Stimulated activated CD8-positive, alpha-beta memory T cell treated with anti-CD3 and anti-CD28 coated beads, Interleukin-12 subunit alpha, Interleukin-12 subunit beta, amount 100 ng/mL, for 4 hours (primary cell): ENCODE measurements at places on chromosomes 4 and X.

DNA sequence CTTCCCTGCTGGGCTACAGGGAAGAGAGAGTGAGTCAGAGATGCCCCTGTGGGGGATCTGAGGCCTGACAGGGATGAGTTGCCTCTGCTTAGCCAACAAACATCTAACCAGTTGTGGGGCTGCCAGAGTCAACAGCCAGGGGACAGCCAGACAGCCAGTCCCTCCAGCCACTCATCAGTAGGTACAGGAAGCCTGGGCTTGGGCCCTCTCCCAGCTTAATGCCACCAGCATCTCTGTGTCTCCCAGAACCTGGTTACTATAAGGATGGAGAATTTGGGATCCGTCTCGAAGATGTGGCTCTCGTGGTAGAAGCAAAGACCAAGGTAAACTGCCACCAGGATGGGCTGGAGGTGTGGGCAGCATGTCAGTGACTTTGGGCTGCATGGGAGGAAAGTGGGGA lies 17.3 kb upstream of the SASH3 start:
- no peak for DNase-seq

GRCh38 chrX:1153940-1154339 lies 58.5 kb downstream of the CRLF2 start:
- DNase-seq: no peak

DNA sequence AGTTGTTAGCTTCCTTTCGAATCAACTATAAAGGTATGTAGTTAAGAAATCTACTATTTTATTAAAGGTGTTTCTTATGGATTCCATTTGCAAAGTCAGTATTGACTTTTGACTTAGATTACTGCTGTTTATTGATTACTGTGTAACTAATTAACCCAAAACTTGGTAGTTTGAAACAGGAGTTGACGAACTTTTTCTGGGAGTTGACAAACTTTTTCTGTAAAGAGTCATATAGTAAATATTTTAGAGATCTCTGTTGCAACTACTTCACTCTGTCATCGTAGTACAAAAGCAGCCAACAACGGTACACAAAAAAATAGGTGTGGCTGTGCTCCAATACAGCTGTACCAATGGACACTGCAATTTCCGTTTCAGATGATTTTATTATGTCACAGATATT lies 30.2 kb downstream of the AGA start:
- no peak for DNase-seq

GRCh38 chrX:108732630-108733321 lies 3.6 kb downstream of the IRS4 start:
- no peak for DNase-seq

DNA sequence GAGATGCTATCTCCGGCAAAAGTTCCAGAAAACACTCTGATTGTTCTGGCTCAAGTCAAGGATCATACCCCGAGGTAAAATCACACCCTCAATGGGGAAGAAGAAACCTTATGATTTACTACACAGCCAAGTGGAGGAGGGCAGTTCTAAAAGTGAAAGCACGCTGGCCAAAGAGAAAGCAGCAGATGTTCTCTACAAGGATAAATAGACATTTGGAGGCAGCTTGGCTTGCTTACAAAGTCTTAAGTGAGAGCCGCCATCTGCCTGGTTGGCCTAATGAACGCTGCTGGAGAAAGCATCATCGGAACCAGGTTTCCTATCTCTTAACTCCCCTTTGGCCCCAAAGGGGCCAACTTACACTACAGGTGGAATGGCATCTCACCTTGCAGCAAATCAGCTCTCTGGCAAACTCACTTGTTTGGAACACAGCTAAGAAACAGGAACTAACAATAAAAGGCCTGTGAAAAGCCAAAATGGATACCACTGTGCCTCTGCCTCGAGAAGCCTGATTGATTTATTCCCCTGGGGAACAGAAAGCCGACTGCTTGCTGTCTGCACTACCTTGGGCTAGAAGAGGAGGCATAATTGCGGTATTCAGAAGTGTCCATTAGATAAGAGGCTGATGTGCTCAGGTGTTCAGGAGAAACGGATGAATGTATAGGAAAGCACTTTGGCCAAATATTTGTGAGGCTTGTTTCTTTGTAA lies 22.8 kb downstream of the FRAS1 start:
- no peak for DNase-seq

DNA sequence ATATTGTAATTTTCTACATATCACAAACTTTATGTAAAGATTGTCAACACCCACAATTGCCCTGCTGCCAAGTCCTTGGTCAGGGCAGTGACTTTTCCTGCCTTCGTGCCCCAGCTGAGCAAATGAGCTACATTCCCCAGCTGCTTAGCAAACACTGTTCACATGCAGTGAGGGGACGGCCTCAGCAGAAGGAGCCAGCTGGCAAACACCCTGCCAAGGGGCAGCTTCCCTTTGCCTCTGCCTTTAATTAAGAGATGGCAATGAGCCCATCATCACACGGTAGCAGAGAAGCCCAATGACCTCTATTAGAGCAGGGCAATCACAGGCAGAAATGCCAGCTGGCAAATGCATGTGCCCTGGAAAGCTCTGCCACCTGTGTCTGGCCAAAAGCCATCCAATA lies 253.4 kb downstream of the EPHA5 start:
- no peak for DNase-seq

- DNase-seq: no peak
These were observed 39.6 kb downstream of the DKK2 start for GRCh38 chr4:106996490-106996889.

- DNase-seq: no peak
These were observed 32.8 kb downstream of the FHDC1 start for GRCh38 chr4:152968806-152969394.

GRCh38 chrX:136783159-136783558 lies 2.4 kb upstream of the ARHGEF6 start:
- DNase-seq: no peak

DNA sequence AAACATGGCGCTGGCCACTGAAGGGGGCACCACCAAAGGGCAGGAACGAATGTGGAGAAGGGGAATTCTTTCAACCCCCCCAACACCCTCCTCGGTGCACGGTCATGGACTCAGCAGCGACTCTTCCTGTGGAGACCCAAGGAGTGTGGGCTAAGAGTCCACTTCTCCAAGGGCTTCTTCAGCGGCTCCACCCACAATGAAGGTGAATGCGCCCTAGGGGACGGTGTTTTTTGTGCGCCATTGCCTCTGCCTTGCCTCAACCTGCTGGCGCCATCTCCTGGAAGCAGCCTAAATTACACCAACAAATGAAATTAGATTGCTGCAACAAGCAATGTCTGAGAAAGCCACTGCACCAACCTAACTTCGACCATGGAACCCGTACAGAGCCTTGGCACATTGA lies 169.2 kb upstream of the MAGEB18 start:
- no peak for DNase-seq

DNA sequence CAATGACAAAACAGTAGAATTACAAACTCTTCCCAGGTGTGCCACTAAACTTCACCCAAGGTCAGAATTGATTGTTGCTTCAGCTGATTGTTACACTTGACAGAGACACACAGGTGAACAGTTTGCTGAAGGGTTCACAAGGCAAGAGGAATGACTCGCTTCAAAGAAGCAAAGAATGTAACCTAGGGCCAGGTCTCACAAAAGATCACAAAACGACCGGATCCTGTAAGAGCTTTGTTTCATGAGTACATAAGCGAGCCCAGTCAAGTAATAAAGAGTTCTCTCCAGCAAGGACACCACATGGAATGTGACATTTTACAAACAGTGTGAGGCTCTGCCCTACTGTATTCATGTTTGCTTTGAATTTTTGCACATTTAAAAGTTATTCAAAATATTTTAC lies 9.1 kb downstream of the LNX1 start:
- no peak for DNase-seq

GRCh38 chr4:15479089-15479912 lies 9.6 kb downstream of the CC2D2A start:
- no peak for DNase-seq

DNA sequence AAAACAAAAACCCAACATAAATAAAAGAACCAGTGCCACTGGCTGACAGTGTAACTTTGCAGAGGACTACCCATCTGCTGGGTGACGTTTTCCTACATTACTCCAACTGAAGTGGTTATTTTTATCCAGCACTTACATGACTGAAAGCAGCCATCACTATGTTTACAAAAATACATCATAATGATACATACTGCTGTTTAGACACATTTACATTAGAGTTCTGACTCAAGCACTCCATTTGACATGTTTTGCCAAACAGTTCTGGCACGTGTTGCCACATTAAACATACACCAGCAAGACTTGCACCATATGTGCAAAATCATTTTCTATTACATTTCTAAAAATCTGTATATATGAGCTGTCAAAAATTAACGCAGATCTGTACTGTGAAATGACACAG lies 39.6 kb downstream of the BEND4 start:
- no peak for DNase-seq

GRCh38 chrX:131747173-131747572 lies 203.3 kb downstream of the OR13H1 start:
- peak; percentile 48 for DNase-seq

- no peak for DNase-seq
These were observed 1002.9 kb upstream of the IGFBP7 start for GRCh38 chr4:58113126-58113525.

DNA sequence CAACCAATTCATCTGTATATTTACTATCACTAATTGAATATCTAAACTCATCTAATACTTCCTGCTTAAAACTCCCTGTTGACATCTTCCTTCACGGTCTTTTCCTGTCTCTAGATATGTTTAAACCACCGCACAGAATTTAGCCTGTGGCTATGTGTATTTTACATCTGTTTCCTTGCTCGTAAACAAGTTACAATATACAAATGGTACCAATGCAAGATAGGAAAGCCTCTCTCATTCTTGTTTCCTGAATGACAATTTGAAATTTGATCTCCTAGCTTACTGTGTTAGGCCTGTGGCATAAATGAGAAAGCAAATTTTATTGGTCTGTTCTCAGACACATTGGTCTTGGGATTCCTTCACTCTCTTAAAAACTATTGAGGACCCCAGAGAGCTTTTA lies 89.7 kb upstream of the PCDH7 start:
- no peak for DNase-seq

GRCh38 chrX:11647138-11647537 lies 18.6 kb downstream of the ARHGAP6 start:
- DNase-seq: no peak

DNA sequence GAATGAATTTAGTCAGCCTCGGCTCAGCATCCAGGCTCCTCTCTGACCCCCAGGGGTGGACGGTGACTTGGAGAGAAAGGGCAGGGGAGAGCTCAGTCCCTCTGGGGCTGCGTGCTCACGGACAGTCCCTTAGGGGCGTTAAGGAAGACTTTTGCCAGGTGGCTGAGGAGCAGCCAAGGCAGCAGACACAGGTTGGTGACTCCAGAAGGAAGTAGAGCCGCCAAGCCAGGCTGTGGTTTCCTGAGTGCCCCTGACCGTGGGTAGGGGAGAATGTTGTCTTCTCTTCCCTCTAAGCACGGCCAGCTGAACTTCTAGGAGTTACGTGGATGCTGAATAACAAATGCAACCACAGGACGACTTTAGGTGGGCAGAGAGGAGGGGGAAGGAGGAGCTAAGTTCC lies 91.0 kb upstream of the MTM1 start:
- no peak for DNase-seq

DNA sequence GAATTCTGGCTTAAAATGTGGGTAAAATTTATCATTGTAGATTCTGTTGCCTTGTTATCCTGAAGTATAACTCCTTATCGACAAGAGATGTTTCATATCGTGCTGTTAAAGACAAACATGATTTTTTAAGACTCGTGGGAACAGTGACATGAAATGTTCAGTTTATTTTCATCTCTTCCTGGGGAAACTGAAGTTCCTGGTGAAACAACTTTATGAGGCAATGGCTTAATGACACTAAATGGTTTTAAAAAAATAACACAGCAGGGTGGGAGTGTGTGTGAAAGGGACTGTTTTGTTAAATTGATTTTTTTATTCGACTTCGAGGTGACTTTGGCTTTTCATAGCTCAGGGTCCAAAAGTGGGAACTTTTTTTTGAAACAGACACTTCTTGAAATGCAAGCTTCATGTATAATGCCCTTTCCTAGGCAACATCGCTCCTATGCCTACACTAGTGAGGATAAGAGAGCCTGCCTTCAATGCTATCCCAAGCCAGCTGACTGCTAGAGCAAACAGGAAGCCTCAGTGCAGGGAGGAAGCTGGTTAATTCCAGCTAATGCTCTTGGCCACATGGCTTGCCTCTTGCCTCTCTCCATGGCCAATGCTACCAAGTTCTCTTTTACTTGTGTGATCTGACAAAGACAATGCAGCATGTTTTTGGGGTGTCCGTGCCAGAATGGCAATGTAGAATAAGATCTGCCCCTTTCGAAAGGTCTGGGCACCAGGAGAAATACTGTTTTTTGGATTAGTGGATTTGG lies 80.9 kb upstream of the PLAC1 start:
- no peak for DNase-seq

GRCh38 chr4:7978907-7979651 lies 39.4 kb upstream of the AFAP1 start:
- DNase-seq: no peak

GRCh38 chr4:163603257-163603656 lies 108.8 kb downstream of the TMA16 start:
- no peak for DNase-seq

DNA sequence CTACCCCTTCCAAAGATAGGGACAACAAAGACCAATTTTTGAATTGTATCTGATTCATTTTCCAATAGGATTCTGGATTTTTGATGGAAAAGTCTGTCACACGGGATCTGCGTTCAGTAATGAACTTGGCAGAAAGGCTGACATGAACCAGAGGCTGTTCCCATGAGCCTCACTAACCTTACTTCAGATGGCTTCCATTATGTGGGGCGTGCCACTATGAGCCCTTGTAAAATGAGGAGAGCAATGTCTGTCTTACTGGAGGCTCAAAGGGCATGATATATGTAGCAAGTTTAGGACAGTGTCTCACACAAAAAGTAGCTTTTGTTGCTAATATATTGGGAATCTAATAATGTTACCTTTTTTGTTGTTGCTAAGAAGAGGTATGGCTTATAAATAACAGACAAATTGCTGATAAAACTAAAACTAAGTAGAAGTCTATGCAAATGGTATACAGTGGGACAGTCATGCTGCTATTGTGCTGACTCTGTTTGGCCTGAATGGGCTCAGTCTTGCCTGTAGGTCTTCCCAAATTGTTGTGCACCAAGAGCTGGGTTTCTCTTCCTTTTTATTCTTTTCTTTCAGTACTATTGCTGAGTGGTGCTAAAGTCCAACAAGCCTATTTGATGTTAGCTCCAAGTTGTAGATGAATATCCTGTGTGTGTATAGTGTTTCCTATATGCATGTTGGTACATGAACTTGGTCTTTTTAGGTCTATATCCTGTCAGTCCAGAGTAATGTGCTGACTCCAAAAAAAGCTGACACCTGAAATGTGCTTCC lies 132.1 kb downstream of the SPRY1 start:
- DNase-seq: no peak

DNA sequence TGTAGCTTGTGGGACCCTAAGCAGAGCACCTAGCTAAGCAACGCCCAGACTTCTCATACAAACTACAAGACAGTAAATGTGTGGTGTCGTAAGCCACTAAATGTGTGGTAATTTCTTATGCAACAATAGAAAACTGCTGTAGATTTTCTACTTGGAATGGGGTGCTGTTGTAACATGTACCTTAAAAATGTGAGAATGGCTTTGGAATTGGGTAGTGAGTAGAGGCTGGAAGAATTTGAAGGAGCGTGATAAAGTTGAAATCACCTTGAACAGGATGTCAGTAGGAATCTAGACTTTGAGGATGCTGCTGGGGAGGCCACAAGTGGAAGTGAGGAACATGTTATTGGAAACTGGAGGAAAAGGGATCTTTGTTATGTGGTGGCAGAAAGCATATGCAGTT lies 43.2 kb upstream of the FUNDC1 start:
- DNase-seq: no peak
